Aorta (tissue), 5 donors: ENCODE measurements at places on chromosomes 1 and 21. TPM values are rescaled to one million over a fixed set of nuclear protein-coding genes. Genes with fewer than 3 reads are reported as not detected.

GRCh38 chr1:228010921-228011320 is 4.1 kb downstream of the WNT3A start:
- DNase-seq, result no peak

- DNase-seq, result no peak
These were observed 233.6 kb downstream of the RPS6KC1 start for GRCh38 chr1:213284626-213285025.

RLF gene
- total RNA-seq, result 20.0 TPM

CDCA8 gene
- 1.2 TPM for total RNA-seq

- no peak for DNase-seq
These were observed 59.1 kb upstream of the ZNF648 start for GRCh38 chr1:182120411-182121258.

- no peak for DNase-seq
These were observed 38.9 kb upstream of the ERO1B start for GRCh38 chr1:236320671-236321070.

LIPI gene
- total RNA-seq, result not detected

SMIM1 gene
- 5.6 TPM for total RNA-seq

AMY1B gene
- total RNA-seq, result not detected

DNA sequence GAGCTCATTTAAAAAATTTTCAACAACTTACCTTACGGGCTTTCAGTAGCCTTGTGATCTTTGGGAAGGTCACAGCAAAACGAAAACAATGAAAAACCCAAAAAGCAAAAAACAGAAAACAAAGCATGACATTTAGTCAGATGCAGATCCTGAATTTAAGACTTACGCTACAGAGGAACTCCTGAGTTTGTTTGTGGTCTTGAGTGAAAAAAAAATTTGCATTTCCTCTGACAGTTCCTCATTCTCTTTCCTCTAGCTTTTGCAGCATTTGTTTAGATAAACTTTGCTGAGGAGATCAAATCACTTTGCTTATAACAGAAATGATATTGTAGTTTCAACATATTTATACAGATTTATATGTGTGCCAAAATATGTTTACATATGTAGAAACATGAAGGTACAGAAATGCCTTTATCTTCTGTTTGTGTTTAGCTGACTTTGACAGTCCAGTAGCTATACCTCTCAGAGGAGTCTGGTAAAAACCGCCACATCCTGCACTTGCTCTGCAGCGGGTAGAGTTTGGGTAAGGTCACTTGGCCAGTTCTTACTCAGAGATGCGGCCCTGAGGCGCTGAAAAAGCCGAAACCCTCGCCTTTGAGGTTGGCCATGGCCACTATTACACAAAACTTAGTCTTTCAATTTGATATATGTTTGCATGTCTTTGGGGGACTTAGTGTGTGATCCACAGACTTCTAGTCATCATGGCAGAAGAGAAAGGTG is 142.5 kb downstream of the TNR start:
- DNase-seq, result no peak

DNA sequence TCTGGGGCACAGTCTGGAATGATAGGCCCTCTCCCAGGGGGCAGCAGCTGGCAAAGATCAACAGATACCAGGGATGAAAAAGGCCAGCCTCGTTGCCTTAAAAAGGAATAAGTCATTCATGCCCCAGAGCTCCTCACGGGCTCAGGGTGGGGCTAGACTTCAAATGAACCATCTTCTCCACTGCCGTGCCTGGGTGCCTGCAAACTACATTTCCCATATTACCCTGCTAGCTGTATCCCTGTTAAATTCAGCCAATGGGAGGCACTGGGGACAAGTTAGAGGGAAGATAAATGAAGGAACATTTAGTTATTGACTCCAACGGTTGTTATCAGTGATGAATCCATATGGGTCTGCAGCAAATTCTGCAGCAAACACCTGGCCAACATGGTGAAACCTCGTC is 101.2 kb upstream of the CYYR1 start:
- no peak for DNase-seq

DNA sequence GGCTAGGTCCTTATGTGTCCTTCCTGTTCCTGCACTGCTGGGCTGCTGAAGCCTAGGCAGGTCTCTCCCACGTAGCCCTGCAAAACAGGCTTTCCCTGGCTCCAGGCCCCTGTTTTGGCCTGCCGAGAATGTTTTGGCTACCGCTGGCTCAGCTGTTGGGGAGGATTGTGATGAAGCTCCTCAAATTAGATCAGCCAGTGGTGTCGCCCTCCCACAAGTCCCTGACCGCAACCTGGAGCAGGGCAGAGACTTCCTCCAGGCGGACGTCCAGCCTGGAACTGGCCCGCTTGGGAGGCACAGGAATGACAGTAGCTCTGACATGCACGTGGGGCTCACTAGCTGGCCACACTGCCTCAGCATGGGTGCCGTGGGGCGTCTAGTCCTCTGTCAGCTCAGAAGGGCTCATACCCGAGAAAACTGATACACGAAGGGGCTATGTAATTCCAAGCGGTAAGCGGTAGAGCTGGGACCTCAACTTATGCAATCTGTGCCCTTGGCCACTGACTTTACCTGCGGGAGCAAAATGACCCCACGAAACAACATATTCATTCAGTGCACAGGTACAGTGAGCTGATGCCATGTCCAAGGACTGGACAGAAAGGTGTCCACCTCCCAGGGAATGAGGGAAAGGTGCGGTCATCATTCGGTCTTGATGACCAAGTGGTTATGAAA is 26.6 kb downstream of the DHRS3 start:
- DNase-seq, result peak; percentile 75

- no peak for DNase-seq
These were observed 38.2 kb upstream of the CYP4B1 start for GRCh38 chr1:46760558-46761166.

DNA sequence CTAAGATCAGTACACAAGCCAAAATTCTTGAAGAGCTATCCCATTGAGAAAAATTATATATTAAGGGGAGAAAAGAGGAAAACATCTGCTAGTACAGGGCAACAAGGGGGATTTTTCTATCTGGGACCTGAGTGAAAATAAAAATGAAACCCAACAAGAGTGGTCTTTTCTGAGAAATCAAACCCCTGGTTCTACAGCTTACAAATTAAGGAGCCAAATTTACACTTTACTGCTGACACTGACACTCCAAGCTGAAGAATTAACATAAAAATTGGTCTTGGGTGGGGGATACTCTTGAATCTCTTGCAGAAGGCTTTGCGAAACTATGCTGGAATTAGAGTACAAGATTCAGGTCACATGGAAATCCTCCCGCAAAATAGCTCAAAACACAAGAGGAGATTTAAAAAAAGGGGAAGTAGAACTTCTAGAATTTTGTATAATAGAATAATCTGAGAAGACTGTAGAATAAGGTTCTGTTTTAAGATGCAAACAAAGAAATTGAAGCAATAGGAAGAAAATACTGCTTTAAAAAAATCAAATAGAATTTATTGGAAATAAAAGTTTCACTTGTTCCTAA is 32.1 kb upstream of the HSPA13 start:
- no peak for DNase-seq

GRCh38 chr21:36710729-36711048 is 11.8 kb downstream of the SIM2 start:
- peak; percentile 32 for DNase-seq

DNA sequence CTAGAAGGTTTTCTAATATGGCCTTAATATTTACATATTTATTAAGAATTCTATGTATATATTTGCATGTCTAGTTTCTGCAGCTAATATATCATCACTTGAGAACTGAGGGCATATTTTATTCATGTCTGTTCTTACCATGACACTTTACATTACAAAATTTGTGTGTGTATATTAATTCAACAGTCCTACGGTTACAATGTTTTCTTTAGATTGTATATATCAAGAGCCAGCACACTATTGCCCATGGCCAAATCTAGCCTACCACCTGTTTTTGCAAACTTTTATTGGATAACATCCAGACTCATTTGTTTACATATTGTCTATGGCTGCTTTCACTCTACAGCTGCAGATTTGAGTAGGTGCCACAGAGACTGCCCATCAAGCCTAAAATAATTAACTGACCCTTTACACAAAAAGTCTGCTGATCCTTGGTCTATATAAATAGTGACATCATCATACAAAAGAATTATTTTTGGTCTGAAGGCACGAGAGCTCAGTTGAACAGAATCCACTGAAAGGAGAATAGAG is 577.4 kb upstream of the PBX1 start:
- no peak for DNase-seq

IL12RB2 gene
- 5.3 TPM for total RNA-seq

GRCh38 chr1:81493102-81493869 is 307.4 kb upstream of the ADGRL2 start:
- no peak for DNase-seq

DNA sequence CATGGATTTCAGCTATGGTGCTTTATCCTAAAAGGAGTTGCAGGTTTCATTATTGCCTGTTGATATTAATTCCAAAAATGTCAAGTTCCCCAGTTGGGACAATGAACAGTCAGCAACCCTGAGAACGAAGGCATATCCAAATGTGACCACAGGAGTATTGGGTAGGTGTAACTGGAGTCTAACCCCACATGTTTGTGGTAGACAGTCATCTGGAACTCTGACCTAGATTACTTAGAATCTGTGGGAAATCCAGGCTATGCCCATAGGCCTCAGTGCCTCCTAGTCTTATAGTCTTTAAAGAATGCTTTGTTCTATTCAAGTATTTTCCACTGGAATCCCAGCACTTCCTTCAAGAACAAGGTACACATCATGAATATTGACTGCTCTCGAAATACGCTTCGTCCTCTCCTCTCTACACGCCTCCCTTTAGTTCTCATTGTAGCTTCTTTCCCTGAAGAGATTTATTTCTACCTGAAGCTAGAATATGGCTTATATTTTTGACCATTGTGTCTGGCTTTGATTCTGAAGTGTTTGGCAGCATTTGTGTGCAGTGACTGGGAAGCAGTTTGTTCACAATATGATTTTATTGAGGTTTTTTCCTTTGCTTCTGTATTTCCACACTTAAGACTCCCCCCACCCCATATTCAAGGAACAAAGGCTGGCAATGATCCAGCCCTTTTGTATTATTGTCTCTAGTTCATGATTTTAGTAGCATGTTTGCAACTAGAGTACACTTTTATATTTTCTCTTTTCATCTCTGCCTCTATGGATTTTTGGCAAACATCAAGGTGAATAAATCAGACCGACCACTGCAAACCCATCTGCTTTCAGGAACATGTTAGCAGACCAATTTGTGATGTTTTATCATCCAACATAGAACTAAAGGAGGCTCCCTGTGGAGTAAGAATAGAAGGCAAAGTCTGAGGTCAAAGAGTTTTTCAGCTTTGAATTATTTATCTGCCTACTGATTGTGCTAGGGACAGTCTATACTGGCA is 178.6 kb downstream of the GPR52 start:
- no peak for DNase-seq

DNA sequence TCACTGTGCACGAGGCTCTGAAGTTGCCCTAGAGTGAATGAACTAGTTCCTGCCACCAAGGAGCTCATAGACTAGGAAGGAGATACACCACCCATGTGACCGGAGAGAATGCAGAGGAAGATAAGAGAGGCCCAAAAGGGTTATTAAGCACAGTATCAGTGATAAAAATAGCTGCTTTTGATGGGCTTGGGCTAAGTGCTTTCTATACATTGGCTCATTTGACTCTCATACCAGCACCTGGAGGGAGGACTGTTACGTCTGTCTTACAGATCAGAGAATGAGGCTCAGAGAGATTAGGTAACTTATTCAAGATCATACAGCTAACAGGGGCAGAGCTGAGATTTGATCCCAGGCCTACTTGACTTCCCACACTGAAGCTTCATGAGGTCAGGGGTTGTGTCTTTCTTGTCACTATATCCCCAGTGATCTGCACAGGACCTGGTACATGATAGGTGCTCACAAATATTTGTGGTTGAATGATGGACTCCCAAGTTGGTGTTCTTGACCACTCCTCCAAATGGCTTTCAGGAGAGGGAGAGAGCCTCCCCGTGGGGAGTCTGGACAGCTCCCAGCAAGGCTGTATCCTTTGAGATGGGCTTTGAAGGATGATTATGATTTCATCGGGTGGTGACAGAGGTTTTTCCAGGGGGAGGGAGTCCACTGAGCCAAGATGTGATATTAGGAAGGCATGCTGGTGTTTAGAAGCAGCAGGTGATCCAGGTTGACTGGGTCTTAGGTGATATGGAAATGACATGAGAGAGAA is 14.4 kb downstream of the PPFIA4 start:
- DNase-seq, result no peak

FNBP1L gene
- total RNA-seq, result 28.6 TPM

GRCh38 chr1:112504661-112505399 is 3.9 kb upstream of the WNT2B start:
- no peak for DNase-seq

- no peak for DNase-seq
These were observed 274.3 kb downstream of the USP25 start for GRCh38 chr21:16004086-16004485.
